ENCODE measurements at places on chromosomes 3 and 15. TPM values are rescaled to one million over a fixed set of nuclear protein-coding genes. Genes with fewer than 3 reads are reported as not detected.
A peak's percentile ranks its signal among the peaks of the same experiment; 100 is the strongest.

DNA sequence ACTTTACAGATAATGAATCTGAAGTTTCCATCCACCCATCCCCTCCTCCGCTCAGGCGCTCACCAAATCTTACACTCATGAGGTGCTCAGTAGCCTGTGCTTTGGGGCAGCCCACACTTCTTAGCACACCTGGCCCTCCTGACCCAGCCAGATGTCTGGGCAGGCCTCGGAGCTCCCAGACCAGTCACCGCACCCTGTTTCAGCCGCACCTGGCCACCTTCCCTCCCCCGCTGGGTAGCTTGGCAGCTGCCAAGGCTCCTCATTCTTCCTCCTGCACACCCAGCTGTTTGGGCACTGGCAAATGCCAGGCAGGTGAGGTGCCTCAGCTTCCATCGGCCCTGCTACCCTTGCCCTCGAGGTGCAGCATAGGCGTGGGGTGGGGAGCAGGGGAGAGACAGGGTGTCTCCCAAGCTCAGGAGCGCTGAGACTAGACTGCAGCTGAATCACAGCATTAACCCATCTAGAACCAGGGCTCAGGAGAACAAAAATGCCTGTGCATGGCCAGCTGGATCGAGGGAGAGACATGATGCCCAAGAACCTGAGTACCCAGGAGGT lies 45.8 kb downstream of the CDC25A start:
- no peak for DNase-seq

GRCh38 chr15:43095708-43096347 lies 10.0 kb downstream of the UBR1 start:
- DNase-seq: no peak

GRCh38 chr3:141710888-141711616 lies 27.0 kb upstream of the RNF7 start:
- DNase-seq: peak; percentile 45

Gene RGMA
- polyA plus RNA-seq: 2.8 TPM

Measured in ovary (tissue), 10 donors.